ENCODE measurements at places on chromosomes 4 and X.

GRCh38 chrX:30982467-30982866 lies 89.4 kb downstream of the FTHL17 start:
- no peak for DNase-seq

- no peak for DNase-seq
Measured at GRCh38 chr4:188976644-188977115, 837.4 kb downstream of the TRIML1 start.

DNA sequence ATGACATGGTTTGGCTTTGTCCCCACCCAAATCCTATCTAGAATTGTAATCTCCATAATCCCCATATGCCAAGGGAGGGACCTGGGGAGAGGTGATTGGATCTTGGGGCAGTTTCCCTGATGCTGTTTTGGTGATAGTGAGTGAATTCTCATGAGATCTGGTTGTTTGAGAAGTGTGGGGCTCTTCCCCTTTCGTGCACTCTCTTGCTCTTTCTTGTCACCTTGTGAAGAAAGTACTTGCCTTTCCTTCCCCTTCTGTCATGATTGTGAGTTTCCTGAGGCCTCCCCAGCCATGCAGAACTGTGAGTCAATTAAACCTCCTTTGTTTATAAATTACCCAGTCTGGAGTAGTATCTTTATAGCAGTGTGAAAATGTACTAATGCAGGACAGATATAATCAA lies 36.4 kb upstream of the FREM3 start:
- DNase-seq, result no peak

- DNase-seq, result no peak
Measured at GRCh38 chr4:101008503-101008902, 338.8 kb downstream of the PPP3CA start.

DNA sequence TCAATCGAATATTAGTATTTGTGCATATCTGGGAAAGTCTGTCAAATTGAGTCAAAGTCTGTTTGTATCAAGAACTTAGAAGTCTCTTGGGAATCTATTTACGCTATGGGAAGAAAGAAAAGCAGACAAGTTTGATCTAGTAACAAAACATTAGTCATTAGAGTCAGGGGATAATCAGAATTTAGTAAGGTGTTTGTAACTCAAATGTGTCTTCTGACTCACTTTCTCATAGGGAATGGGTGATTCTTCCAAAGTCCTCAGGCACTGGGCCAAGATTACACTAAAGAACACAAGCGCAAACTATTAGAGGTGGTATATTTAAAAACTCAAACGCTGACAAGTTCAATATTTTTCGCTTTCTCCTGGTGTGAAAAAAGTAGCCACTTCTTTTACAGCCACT lies 926.5 kb downstream of the PDHA2 start:
- no peak for DNase-seq

GRCh38 chr4:40231316-40231863 lies 34.6 kb downstream of the RHOH start:
- no peak for DNase-seq

DNA sequence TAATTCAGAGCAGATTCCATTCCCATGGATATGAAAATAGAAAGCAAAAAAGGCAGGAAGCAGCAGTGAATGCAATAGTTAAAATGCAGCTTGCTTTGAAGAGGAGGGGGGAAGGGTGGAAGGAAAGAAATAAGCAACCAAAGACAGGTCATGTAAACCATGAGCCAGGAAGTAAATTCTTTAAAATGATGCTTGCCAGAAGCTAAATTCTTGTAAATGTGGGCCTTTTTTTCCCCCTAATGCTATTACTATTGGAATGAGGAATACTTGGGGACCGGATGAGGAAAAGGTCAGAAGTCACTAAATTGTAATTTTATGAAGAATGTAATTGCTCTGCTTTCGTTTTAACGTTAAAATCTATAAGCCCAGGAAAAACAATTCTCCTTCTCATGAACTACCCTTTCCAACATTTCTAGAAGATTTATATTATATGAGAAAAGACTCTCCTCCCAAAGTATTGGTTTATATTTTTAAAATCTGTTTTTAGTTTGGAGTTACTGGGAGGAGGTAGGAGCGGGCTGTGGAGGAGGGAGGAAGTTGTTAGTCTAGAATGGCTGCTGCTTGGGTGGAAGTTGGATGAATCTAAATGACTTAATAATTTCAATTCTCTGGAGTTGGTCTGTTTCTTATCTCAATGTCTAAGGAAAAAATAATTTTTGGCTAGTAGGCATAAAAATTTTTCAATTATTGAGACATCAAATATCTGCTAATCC lies 77.6 kb upstream of the PCDH18 start:
- DNase-seq, result no peak

GRCh38 chr4:13097971-13098370 lies 386.2 kb downstream of the RAB28 start:
- DNase-seq, result no peak

GRCh38 chr4:14022456-14022855 lies 394.9 kb upstream of the BOD1L1 start:
- DNase-seq, result no peak

DNA sequence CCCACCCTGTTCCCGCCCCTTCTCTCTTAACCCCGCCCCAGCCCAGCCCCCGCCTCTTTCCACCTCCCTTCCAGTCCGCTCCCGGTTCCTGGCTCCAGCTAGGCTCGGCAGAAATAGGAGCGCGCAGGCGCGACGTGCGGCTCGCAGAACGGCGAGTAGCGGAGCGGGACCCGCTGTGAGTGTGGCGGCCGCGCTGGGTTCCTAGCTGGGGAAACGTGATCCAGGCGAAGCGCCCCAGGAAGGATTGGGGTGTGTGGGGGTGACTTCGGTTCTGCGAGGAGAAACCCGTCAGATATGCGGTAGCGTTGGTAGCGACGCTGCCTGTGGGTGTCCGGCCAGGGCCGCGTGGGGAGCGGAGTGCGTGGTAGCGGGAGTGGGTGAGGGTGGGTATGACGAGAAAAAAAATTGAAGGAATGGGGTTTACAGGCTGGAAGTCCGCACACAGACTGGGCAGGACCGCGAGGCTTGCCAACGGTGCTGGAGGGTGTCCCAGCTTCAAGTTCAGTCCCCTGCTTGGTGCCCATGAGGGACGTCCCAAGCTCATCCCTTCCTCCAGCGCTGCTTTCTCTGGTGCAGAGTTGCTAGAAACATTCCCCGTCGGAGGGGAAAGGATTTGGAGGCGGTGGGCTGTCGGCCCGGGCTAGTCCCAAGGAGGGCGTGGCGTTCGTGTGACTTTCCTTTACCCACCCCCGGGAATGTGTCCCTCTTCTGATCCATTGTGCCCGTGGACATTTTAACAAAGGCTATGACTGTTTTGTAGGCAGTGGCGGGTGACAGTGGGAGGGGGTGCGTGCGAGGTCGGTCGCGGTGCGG lies at the start of gene PRRG1:
PRRG1 (plus strand) TSS at position 144 of the 813 bp plus-strand sequence. CDS start 56,886 bp downstream, outside the sequence.
- DNase-seq, result no peak

DNA sequence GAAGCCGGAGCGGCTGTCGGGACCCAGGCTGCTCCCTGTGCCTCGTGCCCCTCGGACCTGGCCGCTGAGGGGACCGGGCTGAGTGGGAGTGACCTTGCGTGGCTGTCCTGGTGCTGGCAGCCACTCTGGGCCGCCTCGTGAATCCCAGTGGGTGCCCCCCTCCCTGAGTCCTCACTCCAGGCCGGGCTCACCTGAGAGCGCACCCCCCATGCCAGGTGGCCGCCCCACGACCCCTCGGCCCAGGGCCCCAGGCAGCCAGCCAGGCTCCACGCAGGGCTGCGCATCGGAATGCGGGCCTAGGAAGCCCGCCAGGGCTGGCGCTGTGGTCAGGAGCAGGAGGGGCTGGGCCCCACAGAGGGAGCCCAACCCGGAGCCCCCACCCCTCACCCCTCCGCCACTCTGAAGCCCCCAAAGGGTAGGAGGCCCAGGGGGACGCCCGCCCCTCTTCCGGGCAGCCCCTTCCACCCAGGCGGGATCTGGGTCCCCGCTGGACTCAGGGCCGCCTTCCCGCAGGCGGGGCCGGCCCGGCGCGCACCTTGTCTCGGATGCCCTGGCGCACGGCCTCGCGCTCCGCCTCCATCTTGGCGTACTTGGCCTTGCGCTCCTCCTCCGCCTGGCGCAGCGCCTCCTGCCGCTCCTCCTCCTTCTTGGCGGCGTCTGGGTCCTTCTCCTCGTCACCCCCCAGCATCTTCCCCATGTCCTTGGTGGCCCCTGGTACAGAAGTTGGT lies 33.9 kb downstream of the CPLX1 start:
- DNase-seq, result peak; percentile 26

DNA sequence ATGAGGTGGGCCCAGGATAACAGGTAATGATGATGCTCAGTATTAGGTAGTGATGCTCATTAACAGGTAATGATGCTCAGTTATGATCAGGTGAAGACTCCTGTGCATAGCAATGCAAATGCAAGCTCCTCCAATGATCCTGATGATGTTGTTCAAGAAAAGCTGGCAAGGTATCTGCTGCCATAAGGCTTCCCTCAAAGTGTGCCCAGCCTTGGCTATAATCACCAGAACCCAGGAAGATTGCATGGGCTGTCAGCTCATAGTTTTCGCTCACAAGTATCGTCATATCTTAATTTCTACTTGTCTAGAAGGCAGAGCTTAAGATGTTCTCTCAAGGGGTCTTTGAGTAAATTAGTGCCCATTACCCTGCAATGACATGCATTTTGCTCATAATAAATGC lies 366.2 kb upstream of the CLNK start:
- no peak for DNase-seq

- no peak for DNase-seq
Measured at GRCh38 chrX:16870862-16871815, 977 bp upstream of the RBBP7 start.

DNA sequence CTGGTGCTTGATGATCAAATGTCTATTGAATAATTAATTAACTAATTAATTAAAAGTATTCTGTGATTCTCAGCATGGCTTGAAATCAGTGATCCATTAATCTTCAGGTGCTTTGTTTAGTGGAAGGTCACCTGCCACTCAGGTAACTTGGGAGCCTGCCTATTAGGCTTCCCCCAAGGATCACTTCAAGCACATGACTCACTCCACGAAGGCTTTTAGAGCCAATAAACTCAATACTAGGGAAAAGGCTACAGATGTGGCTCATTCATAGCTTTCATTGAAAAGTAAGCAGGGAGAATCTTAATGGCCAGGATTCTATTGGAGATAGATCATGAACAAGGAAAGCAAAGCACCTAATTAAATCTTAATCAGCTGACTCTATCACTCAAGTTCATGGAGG lies 21.3 kb downstream of the AREG start:
- DNase-seq, result no peak

- DNase-seq, result no peak
Measured at GRCh38 chr4:182971702-182972101, 54.5 kb upstream of the DCTD start.

Data from stimulated activated CD8-positive, alpha-beta memory T cell treated with anti-CD3 and anti-CD28 coated beads, Interleukin-4, amount 100 ng/mL, for 24 hours (primary cell).